ENCODE measurements at places on chromosomes 2 and 18.

DNA sequence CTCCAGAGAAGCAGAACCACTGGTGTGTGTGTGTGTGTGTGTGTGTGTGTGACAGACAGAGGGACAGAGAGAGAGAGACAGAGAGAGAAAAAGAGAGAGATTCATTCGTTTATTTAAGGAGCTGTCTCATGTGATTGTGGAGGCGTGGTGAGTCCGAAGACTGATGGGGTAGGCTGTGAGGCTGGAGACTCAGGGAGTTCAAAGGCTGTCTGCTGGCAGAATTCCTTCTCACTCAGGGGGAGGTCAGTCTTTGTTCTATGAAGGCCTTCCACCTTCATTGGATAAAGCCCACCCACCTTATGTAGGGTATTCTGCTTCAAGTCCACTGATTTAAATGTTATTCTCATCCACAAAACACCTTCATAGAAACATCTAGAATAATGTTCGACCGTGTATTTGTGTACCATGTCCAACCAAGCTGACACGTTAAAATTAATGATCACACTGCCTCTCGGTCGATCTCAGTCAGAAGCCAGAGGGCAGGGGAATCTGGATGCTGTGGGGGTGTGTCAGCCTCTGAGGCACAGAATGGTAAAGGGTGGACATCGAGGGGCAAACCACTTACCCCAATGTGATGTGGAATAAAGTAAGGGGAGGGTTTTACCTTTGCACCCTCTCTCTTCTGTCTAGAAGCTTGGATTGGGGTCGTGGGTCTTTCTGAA lies 275.6 kb downstream of the SLC4A3 start:
- DNase-seq, result no peak

GRCh38 chr2:99845296-99845695 lies 297.1 kb downstream of the AFF3 start:
- no peak for DNase-seq

GRCh38 chr18:66826211-66826610 lies 222.3 kb upstream of the CDH19 start:
- no peak for DNase-seq

GRCh38 chr2:97914691-97915213 lies 81.0 kb downstream of the TMEM131 start:
- DNase-seq, result no peak

- no peak for DNase-seq
Measured at GRCh38 chr2:218849721-218850120, 9.9 kb upstream of the WNT6 start.

- DNase-seq, result no peak
Measured at GRCh38 chr2:55887351-55887750, 36.2 kb downstream of the EFEMP1 start.

DNA sequence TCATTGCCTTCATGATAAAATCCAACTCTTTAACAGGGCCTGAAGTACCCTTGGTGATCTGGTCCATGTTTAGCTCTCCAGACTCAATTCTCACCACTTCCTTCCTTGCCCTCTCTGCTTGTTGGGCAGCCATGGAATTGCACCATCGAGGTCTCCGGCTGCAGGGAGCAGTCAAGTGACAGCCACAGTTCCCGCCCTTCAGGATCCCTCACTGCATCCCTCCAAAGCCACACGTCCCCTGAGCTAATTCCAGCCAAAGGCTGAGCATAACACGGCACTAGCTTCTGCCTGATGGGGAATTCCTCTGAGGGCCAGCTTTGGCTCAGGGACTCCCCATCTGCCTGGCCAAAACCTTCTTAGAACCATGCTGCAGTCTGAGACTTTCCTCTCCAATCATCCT lies 47.4 kb upstream of the SLC1A4 start:
- no peak for DNase-seq

DNA sequence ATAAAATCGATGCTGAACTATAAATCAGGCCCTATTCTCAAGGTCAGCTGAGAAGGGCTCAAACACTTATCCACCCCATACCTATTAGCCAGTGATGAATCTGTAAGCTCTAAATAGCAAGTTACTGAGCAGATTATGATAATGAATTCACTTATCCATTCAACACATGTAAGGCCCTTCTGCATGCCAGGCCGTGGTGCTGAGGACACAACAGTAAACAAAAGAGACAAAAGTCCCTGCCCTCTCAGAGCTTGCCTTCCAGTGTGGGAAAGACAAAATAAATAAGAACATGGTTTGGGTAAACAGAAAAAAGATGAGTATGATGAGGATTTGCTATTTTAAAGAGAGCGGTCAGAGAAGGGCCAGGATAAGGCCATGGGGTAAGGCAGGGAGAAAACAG lies 11.7 kb downstream of the TTC32 start:
- DNase-seq, result no peak

- peak; percentile 61 for DNase-seq
Measured at GRCh38 chr2:36507408-36507812, 90.6 kb downstream of the FEZ2 start.

DNA sequence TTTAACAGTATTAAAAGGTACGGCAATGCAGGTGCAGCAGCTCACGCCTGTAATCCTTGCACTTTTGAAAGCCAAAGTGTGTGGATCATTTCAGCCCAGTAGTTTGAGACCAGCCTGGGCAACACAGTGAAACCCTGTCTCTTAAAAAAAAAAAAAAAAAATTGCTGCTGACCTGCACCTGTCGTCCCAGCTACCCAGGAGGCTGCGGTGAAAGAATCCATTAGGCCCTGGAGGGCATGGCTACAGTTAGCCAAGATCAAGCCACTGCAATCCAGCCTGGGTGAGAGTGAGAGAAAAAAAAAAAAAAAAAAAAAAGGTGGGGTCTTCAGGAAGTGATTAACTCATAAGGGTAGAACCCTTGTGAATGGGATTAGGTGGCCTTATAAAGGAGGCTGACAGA lies 12.8 kb downstream of the CUL3 start:
- no peak for DNase-seq

DNA sequence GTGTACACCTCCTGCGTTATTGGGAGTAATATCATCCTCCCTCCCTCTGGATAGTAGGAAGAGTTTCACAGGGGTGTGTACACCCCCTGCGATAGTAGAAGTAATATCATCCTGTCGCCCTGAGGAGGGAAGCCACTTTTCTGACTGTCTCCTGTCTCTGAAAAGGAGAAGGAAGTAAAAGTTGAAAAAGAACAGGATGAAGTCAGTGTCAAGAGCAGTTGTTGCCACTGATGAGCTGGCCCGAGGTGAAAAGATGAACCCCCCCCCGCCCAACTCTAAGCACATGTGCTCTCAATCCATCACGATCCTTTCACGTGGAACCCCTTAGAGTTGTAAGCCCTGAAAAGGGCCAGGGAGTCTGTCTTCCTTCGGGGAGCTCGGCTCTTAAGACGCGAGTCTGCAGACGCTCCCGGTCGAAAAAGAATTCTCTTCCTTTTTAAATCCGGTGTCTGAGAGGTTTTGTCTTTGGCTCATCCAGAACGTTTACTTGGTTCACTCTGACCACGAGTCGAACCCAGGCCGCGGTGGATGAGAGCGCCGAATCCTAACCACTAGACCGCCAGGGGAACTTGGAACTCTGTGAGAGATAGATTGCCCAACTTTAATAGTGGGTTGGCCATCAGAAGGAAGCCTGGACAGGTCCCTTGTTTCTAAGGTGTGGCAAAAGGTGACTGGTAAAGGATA lies 22.4 kb upstream of the NAGK start:
- DNase-seq, result no peak

GRCh38 chr2:157169889-157170288 lies 87.6 kb upstream of the GALNT5 start:
- no peak for DNase-seq

DNA sequence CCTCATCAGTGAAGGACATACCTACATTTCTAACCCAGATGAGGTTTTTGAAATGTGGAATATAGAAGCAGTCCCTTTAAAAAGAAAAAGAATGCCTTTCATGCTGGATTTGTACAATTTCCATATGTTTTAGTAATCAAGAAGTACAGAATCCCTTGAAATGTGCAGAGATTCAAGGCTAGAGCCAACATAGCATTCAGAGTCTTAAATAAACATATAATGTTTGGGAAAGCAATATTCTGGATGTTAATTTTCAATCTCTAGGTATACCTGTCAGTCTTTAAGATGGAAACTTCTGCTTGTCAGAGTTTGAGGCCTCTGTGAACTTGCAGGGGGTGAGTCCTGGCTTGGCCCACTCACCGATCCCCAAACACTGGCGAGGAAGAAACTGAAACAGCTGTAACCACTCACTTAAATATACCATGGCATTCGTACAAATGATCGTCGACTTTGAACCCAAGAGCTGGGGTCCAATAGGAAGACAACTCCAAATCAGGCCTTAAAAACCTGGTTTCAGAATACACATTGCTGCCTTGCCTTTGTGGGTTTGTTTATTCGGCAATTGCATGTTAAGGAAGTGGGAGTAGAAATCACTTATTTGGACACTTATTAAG lies 132.8 kb upstream of the NCK2 start:
- no peak for DNase-seq

GRCh38 chr2:164142755-164143154 lies 406.9 kb upstream of the FIGN start:
- no peak for DNase-seq

- DNase-seq, result no peak
Measured at GRCh38 chr2:162198239-162198638, 45.0 kb downstream of the FAP start.

DNA sequence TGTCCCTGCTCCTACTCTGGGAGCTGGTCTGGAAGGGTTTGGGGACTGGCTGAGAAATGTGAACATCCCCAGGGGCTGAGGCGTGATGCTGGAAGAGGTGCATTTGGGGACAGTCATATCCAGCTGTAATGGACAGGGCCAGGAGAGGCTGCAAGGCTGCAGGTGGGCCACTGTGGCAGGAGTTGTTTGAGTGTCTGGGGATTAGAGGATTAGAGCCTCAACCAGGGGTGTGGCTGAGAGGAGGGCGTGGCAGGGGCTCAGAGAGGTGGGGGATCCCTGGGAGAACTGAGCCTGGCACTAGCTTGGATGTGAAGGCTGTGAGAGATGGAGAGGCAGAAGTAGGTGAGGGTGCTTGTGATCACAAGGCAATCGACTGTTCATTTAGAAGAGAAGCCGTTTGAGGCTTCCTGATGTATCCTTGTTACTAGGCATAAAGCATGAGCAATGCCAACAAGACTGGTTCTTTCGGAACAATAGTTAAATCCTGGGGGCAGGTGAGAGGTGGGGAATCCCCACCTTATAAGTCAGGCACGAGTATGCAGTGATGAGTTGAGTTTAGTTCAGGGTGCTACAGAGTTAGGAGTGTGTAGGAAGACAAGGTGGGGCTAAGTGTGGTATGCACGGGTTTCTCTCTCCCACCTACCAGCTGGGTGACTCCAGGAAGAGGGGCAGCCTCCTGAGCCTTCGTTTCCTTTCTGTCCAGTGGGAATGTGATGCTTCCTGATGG lies 31.9 kb downstream of the SH3RF3 start:
- no peak for DNase-seq

DNA sequence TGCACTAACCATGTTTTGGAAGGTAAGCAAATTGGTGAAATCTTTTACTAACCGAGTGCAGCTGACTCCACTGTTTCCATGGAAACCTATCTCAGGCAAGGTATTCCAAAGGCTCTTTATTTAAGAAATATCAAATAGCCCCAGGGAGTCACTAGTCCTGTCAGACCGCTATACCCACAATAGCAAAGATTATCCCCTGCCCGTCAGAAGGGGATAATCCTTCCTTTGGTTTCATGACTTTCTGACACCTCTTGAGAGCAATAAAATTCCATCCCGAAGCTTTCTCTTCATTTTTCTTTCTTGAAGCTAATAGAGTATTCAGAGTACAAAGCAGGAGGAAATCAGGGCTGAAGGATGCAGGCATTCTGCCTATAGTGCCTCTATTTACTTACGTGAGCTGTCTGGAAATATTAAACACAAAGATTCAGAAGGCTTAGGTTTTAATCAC lies 34.7 kb upstream of the MAP2 start:
- no peak for DNase-seq

- no peak for DNase-seq
Measured at GRCh38 chr2:208713066-208713745, 306.6 kb downstream of the PTH2R start.

DNA sequence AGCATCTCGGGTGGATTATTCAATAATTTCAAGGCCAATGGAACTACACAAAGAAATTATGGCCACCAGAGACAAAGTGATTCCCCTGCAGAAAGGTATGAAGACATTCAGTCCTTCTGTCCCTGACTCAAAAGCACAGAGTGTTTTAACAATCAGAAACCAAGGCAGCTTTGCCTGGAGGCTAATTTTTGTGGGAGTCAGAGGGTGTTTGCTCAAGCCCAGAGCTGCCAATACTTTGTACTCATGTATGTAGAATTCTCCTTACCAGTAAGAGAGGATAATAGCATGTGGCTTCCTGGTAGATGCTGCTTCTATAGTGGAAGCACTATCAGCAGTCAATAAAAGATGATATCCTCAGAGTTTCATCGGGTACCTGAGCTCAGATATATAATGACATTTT lies 178.4 kb downstream of the KCNE4 start:
- no peak for DNase-seq

GRCh38 chr2:115389024-115389423 lies 946.6 kb downstream of the DPP10 start:
- DNase-seq, result no peak

- no peak for DNase-seq
Measured at GRCh38 chr2:191682126-191682525, 4.2 kb downstream of the NABP1 start.

DNA sequence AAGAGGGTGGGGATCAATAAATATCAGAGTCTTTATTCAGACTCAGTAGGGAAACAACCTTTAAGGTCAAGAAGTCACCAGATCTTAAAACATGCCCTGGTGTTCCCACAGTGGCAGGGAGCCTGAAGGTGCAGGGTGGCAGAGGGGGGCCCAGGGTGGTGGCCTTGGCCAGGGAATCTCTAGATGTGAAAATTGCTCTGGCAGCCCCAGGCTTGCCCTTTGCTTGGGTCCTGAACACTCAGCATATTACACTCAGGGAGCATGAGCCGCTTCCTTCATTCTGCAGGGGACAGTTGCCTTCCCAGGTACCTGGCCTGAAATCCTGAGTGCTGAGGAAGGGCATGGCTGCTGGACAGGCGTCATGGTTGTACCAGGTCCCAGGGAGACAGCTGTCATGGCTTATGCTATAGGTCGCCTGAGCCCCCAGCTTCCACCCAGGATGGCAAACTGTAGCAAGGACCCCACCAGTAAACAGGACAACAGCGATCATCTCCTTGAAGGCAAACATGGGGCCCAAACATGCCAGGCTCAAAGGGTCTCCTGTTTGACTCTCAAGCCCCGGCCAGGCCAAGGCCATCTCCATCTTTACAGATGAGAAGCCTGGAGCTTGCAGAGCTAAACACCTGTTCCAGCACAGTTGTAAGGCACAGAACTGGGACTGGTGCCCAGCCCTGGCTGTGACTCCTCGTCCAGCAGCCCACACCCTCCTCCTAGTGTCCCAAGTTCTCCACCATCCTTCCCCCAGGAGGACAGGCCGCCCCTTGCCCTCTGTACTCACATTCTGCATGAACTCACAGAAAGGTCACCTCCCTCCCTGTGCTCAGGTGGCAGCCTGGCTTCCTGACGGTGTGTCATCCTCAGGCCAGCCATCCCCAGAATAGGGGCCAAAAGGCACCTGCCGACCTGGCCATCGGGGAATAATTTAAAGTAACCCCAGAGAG lies 14.6 kb downstream of the ABCG8 start:
- no peak for DNase-seq

GRCh38 chr2:119291588-119292167 lies 68.0 kb downstream of the STEAP3 start:
- DNase-seq, result no peak

- no peak for DNase-seq
Measured at GRCh38 chr2:241339839-241340630, 16.1 kb upstream of the FARP2 start.

GRCh38 chr2:26847655-26848335 lies at the start of gene DPYSL5:
TSS of gene DPYSL5 (plus strand) at chr2:26848132. CDS start at chr2:26898500, 50,368 bp downstream.
- peak; percentile 72 for DNase-seq

Data from adrenal gland (tissue), 19 donors.